NCI-H774 (cell line): ENCODE measurements at places on chromosomes 7 and 10.

- no peak for DNase-seq
These were observed 122.6 kb downstream of the DOCK1 start for GRCh38 chr10:127027786-127028185.

- no peak for DNase-seq
These were observed 181.9 kb downstream of the CDCA7L start for GRCh38 chr7:21763818-21764217.

DNA sequence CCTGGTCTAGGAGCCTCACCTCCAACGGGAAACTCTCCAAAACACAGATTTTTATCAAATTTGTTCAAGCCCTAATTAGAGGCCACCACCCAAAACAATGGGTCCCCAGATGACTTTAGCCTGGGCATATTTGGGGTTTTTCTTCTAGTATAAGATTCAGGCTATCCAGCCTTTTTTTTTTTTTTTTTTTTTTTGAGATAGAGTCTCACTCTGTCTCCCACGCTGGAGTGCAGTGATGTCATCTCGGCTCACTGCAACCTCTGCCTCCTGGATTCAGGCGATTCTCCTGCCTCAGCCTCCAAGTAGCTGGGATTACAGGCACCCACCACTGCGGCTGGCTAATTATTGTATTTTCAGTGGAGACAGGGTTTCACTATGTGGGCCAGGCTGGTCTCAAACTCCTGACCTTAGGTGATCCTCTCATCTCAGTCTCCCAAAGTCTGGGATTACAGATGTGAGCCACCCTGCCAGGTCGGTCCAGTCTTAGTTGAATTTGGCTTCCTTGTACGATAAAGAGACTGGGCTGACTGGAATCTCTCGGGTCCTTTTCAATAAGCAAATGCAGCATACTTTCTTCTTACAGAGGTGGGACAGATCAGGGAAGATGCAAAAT is 91.4 kb upstream of the KLF6 start:
- DNase-seq: no peak

- no peak for DNase-seq
These were observed 628 bp downstream of the TAF6 start for GRCh38 chr7:100118388-100119071.

DNA sequence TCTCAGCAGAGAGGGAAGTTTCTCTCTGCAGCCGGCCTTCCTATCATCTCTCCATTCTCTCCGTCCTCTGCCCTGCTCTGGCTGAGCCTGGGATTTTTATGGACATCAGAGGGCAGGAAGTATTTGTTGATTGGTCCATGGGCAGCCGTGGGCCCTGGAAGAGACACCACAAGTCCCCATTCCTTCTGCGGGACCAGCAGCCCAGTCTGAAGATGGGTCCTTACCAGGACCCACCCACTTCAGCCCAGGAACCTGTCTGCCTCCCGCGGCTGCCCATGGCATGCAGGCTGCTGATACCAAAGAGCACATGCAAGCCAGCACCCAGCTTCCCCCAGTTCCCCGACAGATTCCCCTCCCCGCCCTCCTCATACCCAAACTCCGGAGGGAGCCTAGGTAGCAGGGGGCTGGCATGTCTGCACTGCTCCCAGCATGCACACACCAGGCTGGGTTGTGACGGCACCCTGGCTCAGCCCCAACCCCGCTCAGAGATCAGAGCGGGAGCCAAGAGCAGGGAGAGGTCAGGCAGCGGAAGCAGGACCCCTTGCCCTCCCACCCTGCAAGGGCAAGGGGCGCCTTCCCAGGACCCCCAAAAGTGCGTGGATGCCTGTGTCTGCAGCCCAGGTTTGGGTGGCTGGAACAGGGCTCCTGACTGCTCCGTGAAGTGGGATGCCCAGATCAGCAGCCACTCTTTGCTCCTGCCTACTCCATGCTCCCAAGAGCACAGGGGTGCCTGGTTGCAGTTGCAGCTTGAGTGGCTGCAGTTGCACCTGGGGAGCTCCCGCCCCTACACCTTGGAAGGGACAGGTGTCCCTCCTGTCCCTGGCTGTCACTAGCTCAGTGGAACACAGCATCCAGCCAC is 538.6 kb upstream of the POT1 start:
- DNase-seq: no peak

DNA sequence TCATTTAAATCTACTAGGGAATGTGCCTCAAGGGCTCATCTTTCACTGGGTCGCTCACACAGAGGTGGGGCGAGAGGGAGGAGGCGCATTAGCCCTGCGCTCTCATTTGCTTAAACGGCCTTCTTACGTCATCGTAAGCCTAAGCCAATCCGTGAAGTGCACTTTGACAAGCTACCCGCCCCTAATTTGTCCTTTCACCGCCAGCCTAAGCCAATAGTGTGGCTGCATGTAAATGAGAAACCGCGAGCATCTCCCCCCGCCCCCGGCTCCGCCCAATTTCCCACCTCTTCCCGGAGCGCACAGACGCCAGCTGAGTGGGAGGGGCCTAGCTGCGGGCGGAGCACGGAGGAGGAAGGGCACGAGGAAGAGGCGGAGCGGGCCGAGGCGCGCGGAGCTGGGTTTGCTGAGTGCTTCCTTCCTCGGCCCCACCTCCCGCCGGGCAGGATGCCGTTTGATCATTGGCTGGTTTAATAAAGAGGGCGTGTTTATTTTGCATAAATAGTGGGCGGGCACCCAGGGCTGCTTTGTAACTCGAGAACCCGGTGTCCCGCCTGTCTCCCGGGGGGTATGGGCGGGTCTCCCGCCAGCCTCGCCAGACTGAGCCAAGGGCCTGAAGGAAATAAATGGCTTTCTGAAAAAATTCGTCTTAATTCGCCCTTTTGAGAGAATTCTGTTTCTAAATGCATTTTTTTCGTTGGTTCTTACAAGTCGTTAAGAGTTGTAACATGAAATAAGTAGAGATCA is 289.6 kb upstream of the NFE2L3 start:
- DNase-seq: peak; percentile 99

- no peak for DNase-seq
These were observed 43.2 kb downstream of the GSDME start for GRCh38 chr7:24713850-24714675.

GRCh38 chr7:150835702-150836280 is 16.5 kb upstream of the AOC1 start:
- no peak for DNase-seq

DNA sequence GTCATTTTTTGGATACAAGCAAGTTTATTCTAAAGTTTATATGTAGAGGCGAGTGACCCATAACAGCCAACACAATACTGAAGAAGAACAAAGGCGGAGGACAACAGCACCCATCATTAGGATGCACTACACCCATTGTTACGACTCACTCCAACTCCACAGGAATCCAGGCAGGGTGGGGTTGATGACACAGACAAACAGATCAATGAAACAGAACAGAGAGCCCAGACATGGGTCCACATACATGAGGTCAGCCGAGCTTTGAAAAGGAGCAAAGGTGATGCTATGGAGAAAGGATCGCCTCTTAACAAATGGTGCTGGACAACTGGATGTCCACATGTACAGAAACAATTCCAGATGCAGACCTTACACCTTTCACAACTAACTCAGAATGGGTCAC is 426.4 kb downstream of the PTPRN2 start:
- DNase-seq: no peak

GRCh38 chr10:99403674-99404073 is 26.8 kb downstream of the GOT1 start:
- no peak for DNase-seq
